Mammary epithelial cell (primary cell): ENCODE measurements at places on chromosomes 13 and 19. TPM values are rescaled to one million over a fixed set of nuclear protein-coding genes. Genes with fewer than 3 reads are reported as not detected.
A peak's percentile ranks its signal among the peaks of the same experiment; 100 is the strongest.

KLK4 gene
- polyA plus RNA-seq, result not detected

GMIP gene
- 3.3 TPM for polyA plus RNA-seq

SIGLEC12 gene
- polyA plus RNA-seq, result not detected

ADM5 gene
- 1.2 TPM for polyA plus RNA-seq

ZNF665 gene
- 1.3 TPM for polyA plus RNA-seq

ZNF570 gene
- 0.94 TPM for polyA plus RNA-seq

DCT gene
- not detected for polyA plus RNA-seq

RNF113B gene
- not detected for polyA plus RNA-seq

MYO1F gene
- polyA plus RNA-seq, result 0.02 TPM

UBE2L5 gene
- polyA plus RNA-seq, result not detected

- peak; percentile 37 for DNase-seq
Measured at GRCh38 chr19:47284324-47284899, 9.7 kb downstream of the INAFM1 start.

DNA sequence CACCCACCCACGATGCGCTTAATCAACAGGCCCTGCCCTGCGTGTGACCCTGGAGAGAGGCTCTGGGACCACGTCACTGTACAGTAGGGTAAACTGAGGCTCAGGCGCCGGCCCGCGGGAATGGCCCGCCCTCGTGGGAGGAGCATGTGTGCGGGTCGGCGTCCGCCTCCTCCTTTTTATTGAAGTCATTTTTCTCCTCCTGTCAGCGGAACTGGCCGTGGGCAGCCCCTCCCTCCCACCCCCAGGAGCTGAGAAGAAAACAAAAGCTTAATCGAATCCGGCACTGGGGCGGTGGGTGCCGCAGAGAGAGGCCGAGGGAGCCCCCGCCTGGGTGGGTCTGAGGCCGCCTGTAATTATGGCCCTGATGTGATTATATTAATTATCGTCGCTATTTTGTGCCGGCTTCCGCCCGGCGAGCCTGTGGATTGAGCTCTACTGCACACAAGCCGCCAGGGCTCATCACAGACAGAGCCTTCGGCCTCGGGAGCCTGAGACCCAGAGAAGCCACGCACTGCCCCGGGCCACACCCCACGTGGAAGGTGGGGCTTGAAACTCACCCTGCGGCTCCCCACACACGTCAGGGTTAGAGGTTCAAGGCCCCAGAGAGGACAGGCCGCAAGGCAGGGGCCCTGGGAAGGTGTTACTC lies 7.0 kb downstream of the C2CD4C start:
- DNase-seq, result no peak

GRCh38 chr19:35615036-35615435 lies 2.5 kb downstream of the HAUS5 start:
- no peak for DNase-seq

DNA sequence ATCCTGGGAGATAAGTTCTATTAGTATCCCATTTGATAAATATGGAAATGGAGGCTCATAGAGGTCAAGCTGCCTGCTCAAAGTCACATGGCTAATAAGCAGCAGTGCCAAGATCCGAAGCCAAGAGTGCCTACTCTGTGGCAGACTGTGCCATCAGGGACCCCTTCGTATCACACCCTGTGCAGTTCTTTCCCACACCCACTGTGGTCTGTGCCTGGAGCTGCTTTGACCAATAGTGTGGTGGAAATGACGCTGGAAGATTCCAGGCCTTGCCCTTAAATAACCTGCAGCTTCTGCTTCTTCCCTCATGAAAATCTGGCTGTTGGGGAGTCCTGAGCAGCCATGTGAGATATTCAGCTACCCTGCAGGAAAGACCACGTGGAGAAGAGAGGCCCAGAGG lies 10.1 kb downstream of the OPA3 start:
- no peak for DNase-seq

DNA sequence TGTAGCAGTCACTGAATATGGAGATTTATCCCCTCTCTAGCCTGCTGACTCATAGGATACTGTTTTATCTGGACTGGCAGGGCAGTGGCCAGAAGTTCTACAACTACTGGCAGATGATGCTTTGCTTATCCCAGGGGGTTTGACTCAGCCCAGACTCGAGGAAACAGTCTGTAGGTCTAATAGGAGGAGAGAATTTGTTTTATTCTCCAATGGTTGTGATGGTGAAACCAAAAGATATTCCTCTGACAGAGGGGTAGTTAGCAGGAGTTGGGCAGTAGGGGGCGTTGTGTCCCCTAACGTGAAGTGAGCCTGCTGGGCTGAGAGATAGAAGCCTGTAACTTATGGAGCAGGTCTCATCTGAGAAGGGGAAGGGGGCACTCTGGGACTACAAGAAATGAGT lies 74.9 kb downstream of the WTIP start:
- DNase-seq, result peak; percentile 14

DNA sequence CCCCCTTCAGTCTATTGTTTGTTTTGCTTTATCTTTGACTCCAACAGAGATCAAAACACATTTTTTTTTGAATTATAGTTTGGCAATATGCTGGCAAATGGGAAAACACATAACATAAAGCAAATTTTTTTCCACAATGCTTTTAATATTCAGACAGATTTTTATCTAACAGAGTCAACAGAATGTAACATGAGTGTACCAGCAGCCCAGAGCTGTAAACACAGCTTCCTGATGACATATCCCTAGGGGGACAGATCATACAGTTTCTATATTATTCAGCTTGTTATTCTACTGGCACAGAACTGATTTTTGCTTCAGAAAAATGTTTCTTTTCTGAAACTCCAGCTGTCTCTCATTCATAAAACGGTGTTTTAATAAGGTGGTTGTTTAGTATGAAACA lies 168.8 kb downstream of the OLFM4 start:
- DNase-seq, result no peak

- DNase-seq, result no peak
Measured at GRCh38 chr19:10979951-10980381, 19.1 kb downstream of the SMARCA4 start.

DNA sequence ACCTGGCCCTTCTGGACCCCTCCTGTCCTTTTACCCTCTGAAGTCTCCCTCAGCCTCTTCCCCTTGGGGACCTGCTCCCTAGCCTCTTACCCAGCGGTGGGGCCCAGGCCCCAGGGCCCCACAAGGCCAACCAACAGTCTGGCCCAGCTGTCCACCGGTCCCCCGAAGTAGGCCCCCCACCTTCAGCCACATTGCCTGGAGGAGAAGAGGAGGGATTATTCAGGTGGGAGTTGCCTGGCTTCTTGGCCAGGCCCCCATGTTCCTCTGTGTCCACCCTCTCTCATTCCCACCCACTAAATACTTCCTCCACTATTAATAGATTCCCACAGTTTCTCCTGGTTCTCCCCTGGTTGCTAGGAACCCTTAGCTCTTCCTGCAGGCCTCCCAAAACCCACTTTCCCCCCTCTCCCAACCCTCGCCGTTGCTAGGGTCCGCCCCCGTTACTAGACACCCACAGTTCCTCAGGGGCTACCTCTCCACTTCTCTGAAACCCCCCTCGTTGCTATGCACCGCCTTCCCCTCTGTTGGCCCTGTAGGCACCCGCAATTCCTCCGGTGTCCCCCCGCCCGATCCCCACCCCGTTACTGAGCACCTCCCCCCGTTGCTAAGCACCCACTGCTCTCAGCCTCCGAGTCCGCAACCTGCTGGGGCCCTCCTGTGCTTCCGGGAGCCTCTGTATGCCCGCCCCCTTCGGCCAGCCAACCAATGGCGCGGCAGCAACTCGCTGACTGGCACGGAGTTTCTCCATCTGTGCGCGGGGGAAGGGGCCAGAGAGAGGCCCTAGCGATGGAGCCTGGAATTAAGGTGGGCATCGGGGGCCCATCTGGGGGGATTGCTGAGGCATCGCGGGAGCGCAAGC lies 2.0 kb downstream of the COQ8B start:
- DNase-seq, result peak; percentile 89

DNA sequence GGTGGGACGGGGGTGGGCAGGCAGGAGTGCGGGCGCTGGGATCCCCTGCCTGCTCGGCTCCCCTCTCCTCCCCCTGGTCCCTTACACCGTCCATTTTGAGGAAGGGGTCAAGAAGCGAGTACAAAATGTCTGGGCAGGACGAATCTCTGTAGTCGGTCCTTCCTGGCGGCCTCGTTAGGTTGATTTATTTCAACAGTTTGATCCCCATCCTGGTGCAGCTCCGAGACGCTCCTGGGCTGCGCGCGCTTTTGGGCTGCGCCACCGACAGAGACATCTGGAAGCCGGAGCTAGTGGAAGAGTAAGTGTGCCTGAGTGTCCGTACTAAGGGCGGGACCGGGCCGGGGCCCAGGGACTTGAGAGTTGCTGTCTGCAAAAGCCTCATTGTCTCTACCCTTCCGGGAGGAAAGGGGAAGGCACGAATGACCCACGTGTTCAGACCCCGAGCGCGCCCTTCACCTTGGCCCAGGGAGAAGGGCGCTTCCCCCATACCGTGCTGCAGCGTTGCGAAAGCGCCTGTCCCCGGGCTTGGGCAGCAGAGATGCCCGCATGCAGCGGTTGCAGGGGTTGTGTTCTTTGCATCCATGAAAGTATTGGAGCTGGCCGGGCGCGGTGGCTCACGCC lies 1.8 kb downstream of the ZNF114 start:
- peak; percentile 47 for DNase-seq

DNA sequence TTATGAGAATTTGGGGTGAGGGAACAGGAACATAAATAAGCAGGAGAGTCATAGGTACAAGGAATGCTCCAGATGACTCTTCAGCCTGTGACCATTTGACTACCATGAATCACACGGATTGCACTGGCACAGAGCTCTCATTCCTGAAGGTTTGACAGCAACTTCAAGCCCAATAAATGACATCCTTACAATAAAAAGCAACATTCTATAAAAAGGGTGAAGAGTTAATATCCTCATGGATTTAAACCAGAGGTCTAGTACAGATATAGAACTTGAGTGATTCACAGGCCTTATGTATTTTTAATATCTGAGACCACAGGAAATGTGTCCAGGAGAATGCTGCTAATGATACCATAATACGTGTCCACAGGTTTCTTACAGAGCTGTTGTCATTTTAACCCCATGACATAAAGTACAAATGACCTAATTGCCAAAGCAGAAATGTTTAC lies 158.1 kb downstream of the IRS2 start:
- DNase-seq, result peak; percentile 74

GRCh38 chr13:56893843-56894242 lies 246.9 kb upstream of the PRR20A start:
- DNase-seq, result no peak
